ENCODE measurements at places on chromosomes 3 and 15.

GRCh38 chr3:192169332-192169915 is 557.9 kb downstream of the FGF12 start:
- no peaks in the 10 kb centered on the region for H3K4me1 ChIP-seq
- H3K27me3 ChIP-seq = no peaks in the 10 kb centered on the region
- H3K27ac ChIP-seq = no peak overlapping the region
- no peak for DNase-seq
- H3K36me3 ChIP-seq = no peaks in the 10 kb centered on the region

DNA sequence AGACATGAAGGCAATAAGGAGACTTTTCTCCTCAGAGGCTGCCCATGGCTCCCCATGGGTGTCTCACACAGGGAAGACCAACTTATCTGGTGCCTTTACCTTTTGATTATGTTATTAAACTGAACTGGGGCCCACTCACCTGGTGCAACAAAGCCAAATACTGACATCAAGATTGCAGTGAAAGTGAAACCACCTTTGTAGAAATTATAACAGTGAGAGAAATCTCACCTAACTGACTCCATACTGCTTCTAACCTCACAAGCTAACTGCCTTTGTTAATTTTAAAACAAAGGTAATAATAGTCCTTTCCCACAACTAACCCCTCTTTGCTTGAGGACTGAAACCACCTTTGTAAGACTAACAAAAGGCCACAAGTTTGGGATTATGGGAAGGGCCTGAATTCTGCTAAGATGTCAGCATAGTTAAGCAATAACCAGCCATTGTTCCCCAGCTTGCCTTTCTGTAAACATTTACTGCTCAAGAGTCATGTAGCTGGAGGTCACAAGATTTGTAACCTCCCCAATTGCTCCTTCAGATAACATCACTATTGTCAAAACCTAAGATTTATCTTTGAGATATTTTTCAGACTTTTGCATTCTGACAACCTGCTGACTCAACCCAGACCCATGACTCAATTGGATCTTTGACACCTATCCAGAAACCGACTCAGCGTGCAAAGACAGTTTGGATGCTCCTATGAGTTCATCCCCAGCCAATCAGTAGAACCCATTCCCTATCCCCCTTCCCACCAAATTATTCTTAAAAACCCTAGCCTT is 420.3 kb upstream of the CFAP20DC start:
- H3K4me3 ChIP-seq = no peak overlapping the region
- no peaks in the 10 kb centered on the region for H3K36me3 ChIP-seq
- H3K27me3 ChIP-seq = no peaks in the 10 kb centered on the region
- no peak overlapping the region for H3K27ac ChIP-seq
- no peaks in the 10 kb centered on the region for H3K4me1 ChIP-seq

DNA sequence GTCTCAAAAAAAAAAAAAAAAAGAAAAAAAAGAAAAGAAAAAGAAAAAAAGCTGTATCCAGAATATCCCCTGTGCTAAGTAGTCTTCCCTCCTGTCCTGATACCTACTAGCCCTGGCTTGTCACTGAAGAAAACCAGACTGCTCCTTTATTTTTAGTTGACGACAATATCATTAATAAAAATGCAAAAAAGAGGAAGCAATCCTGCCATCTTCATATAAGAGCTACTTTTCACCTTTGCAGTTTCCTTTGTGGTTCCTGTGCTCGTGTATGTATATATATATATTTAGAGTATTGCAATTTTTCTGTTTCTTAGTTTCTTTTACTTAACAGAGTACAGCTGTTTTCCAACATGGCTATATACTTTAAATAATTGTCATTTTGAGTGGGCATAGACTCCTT is 13.6 kb downstream of the C3orf20 start:
- H3K27ac ChIP-seq = no peak overlapping the region
- no peaks in the 10 kb centered on the region for H3K4me1 ChIP-seq
- DNase-seq = no peak
- peaks cover 2% of the 10 kb centered on the region for H3K27me3 ChIP-seq
- H3K4me3 ChIP-seq = no peak overlapping the region

DNA sequence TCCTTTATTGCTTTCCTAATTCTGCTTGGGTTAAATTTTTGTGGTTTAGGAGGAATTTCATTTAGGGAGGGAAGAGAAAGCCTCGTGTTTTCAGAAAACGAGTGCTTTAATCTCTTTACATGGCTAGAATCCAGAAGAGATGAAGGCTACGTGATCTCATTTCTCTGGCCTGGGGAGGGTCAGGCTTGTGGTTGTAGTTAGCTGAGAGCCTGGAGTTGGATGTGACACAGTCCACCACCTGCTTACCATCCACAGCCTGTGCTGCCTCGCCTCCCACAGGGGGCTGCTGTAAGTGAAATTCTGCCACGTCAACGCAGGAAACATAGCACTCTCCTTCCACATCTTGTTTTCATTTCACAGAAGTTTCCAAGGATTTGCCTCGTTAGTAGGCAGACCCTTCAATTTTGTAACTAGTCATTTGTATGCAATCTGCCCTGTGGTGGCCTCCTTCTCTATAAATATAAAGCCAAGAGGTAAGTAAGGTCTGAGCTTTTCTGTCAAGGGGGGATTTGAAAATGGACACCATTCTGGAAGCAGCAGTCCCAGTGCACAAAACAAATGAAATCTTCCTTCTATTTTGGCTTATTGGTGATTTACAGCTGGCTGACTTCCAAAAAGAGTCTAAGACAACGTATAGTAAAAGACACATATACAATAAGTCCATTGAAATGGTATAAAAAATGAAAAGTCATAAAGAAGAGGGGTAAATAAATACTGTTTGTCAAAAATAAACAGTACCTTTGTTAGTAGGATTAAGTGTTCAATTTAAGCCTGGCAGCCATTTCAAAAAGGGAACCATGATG is 3.4 kb downstream of the GXYLT2 start:
- no peak overlapping the region for H3K4me3 ChIP-seq
- DNase-seq = no peak
- H3K4me1 ChIP-seq = peaks cover 5% of the 10 kb centered on the region
- H3K27ac ChIP-seq = no peak overlapping the region
- no peaks in the 10 kb centered on the region for H3K36me3 ChIP-seq

- H3K36me3 ChIP-seq = no peaks in the 10 kb centered on the region
- no peak for DNase-seq
- no peaks in the 10 kb centered on the region for H3K27me3 ChIP-seq
- H3K4me1 ChIP-seq = peaks cover 2% of the 10 kb centered on the region
- H3K27ac ChIP-seq = peak overlapping the region; percentile 13
Measured at GRCh38 chr3:17749281-17749680, 6.8 kb upstream of the TBC1D5 start.

DNA sequence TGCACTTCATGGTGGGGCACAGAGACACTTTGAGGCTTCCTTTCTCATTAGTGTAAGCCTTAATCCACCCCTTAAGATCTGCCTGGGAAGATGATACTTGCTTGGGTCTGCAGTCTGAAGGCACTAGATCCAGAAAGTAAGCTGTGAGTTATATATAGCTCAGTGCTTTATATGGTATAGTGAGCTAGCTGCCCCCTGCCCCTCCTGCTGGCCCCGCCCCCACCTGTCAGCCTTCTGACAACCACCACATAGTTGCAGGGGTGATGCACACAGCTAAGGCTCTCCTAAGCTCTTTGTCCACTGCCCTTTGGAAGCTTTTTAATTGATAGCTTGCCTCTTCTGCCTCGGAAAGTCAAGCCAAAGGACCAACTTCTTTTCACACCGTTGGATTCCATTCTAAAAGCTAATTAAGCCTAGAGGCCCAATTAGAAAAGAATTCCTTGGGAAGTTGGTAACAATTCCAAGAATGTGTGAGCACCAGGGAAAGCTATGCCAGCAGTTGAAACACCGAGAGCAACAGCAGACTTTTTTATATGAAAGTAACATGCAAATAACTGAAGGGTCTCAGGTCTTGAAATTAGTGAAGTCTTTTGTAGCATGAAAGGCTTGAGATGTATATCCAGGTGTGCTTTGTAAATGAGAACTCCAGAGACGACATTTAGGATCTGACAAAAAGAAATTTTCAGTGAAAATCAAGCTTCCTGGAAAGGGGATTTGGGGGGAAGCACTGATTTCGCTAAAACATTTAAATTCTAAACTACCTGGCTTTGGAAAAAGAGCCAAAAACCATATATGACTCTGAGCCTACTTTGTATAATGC is 2.3 kb downstream of the TPM1 start:
- H3K4me3 ChIP-seq = no peak overlapping the region
- peaks cover 47% of the 10 kb centered on the region for H3K27me3 ChIP-seq
- DNase-seq = no peak
- H3K36me3 ChIP-seq = no peaks in the 10 kb centered on the region

- H3K4me3 ChIP-seq = no peak overlapping the region
- H3K27me3 ChIP-seq = peaks cover 24% of the 10 kb centered on the region
- H3K36me3 ChIP-seq = no peaks in the 10 kb centered on the region
Measured at GRCh38 chr3:123400169-123400568, 48.7 kb downstream of the ADCY5 start.

DNA sequence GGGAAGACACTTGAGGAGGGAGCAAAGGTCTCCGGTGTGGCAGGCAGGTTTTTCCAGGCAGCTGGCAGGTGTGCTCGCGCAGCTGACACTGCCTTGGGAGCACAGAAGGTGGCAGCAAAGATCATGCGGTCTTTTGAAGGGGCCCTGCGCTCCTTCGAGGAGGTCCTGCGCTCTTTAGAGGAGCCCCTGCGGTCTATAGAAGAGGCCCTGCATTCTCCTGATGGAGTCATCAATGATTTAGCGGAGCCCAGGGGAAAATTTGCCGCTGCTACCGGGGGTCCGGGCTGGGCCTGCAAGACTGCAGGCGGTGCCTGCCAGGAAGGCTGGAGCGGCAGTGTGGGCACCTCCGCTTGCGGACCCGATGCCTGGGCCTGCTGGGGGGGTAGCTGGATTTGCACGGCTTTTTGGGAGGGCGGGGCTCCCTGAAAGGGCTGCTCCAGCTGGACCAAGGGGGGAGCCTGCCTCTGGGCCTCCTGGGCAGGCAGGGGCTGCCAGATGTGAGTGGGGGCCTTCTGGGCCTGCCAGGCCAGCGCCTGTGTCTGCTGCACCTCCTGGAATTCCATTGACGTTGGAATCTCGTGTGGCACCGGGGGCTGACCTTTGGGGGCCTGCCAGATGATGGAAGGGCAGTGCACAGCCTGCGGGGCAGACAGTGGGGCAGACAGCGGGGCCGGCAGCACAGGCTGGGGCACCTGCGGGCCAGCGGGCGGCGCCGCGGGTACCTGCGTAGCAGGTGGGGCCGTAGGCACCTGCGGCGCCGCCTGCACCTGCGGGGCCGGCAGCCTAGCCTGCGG is 2.1 kb downstream of the MAGEL2 start:
- no peaks in the 10 kb centered on the region for H3K4me1 ChIP-seq
- no peak overlapping the region for H3K27ac ChIP-seq
- H3K36me3 ChIP-seq = no peaks in the 10 kb centered on the region
- no peak for DNase-seq
